ENCODE measurements at places on chromosomes 3 and 15. TPM values are rescaled to one million over a fixed set of nuclear protein-coding genes. Genes with fewer than 3 reads are reported as not detected.

GOLGA8J gene
- total RNA-seq = not detected

- H3K27ac ChIP-seq = peak overlapping the region; percentile 85
- no peaks in the 10 kb centered on the region for H3K4me1 ChIP-seq
- H3K27me3 ChIP-seq = peaks cover 99% of the 10 kb centered on the region
Observed at GRCh38 chr15:37105889-37106288, 5.5 kb upstream of the MEIS2 start.

OXTR gene
- 1.1 TPM for total RNA-seq

GRCh38 chr3:55675478-55675877 lies 188.4 kb upstream of the WNT5A start:
- no peaks in the 10 kb centered on the region for H3K36me3 ChIP-seq
- no peaks in the 10 kb centered on the region for H3K27me3 ChIP-seq
- no peak overlapping the region for H3K4me3 ChIP-seq
- peaks cover 9% of the 10 kb centered on the region for H3K4me1 ChIP-seq

- H3K27me3 ChIP-seq = no peaks in the 10 kb centered on the region
- no peak overlapping the region for H3K27ac ChIP-seq
- H3K36me3 ChIP-seq = peaks cover 3% of the 10 kb centered on the region
- no peak for DNase-seq
- H3K4me3 ChIP-seq = no peak overlapping the region
Observed at GRCh38 chr3:149902498-149903139, 68.1 kb downstream of the PFN2 start.

- no peak within 1 kb of the TSS for H3K4me3 ChIP-seq
- no peak within 1 kb of the TSS for H3K27ac ChIP-seq
- no peaks in the 10 kb centered on the region for H3K36me3 ChIP-seq
Observed at GRCh38 chr3:171026597-171027293, at the start of gene SLC2A2. Gene SLC2A2, minus strand, starts transcription at chr3:171026720. Its CDS starts 50 bp downstream, at chr3:171026670.

DNA sequence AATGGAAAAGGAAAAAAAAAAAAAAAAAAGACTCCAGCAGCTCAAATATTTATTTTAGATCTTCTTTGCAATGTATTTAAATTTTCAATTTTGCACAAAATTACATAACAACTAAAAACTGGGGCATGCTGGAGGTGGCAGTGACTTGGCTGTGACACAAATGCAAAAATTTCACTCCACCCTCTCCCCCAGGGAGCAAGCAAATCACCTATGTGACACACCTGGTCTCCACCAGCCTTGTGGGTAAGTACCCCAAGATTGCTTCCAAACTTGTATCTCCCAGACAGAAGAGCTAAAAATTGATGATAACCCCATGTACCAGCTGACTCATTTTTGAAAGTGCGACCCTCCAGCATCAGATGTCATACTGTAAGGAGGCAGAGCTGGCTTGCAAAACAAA lies 32.0 kb downstream of the UBE3A start:
- H3K27ac ChIP-seq = no peak overlapping the region
- no peak overlapping the region for H3K4me3 ChIP-seq
- no peaks in the 10 kb centered on the region for H3K27me3 ChIP-seq
- H3K36me3 ChIP-seq = no peaks in the 10 kb centered on the region
- H3K4me1 ChIP-seq = peaks cover 26% of the 10 kb centered on the region

- H3K4me3 ChIP-seq = no peak overlapping the region
- H3K4me1 ChIP-seq = no peaks in the 10 kb centered on the region
- no peaks in the 10 kb centered on the region for H3K36me3 ChIP-seq
Observed at GRCh38 chr3:57421336-57421735, 122.8 kb downstream of the DNAH12 start.

MANF gene
- 35.6 TPM for total RNA-seq

DNA sequence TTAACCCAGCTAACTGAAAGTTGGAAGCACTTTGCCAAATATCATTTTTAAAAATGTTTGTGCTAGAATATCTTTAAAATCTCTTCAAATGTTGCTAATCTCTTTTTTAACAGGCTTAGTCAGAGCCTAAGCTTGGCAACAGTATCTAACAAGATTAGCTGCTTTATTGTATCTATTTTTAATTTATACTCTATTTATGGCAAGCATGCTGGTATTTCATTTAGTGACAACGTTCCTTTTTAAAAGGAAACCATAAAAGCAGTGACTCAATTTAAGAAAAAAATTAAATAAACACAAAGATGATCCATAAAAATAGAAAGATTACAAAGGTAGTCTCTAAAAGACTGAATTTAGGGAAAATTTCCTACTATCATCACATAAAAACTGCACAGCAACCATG lies 40.5 kb downstream of the SLC12A6 start:
- H3K4me3 ChIP-seq = no peak overlapping the region
- H3K36me3 ChIP-seq = no peaks in the 10 kb centered on the region
- no peak for DNase-seq
- no peak overlapping the region for H3K27ac ChIP-seq
- no peaks in the 10 kb centered on the region for H3K27me3 ChIP-seq

GOLGA8R gene
- 2.9 TPM for total RNA-seq

SUCNR1 gene
- total RNA-seq = not detected

DNA sequence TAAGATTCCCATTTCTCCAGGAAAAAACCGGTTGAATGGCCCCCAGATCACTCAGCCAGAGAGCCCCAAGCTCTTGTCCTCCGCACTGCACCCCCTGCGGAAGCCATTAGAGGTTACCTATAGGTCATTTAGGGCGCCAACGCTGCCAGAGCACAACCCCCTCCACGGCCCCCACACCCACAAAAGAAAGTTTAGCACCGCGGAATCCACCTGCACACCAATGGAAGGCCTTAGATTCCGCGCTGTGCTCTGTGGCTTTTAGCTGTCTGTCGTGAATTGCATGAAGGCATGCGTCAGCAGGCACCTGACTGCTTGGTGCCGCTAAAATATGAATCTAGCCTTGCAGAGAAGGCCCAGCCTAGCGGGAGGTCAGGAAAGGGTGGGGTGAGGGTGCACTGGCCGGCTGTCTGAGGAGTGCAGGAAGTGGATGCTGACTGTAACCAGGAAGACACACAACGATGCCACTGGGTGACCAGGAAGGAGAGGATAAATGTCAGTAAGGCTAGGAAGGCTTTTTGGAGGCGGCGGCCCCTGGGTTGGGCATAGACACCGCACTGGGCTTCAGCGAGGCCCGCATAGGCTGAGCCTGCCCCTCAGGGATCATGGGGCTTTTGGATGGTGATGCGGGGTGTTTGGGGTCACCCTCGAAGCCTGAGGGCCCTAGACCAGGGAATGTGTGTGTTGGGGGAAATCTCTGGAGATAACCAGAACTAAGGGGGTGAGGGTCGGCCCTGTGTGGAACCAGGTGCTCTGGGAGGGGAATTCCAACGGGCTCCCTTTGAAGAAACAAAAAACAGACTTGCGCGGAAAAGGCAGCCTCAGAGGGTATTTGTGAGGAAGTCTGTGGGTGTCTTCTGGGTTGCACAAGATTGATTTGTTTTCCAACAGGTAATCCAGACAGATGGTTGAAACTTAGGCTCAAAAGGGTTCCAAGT lies 976 bp upstream of the NUP210 start:
- no peak overlapping the region for H3K4me3 ChIP-seq
- H3K27me3 ChIP-seq = no peaks in the 10 kb centered on the region
- DNase-seq = peak; percentile 60
- H3K27ac ChIP-seq = peak overlapping the region; percentile 81
- H3K4me1 ChIP-seq = peaks cover 6% of the 10 kb centered on the region

- no peaks in the 10 kb centered on the region for H3K36me3 ChIP-seq
- no peaks in the 10 kb centered on the region for H3K4me1 ChIP-seq
- H3K27me3 ChIP-seq = no peaks in the 10 kb centered on the region
- H3K4me3 ChIP-seq = no peak overlapping the region
- no peak for DNase-seq
Observed at GRCh38 chr3:152051501-152052404, 178.3 kb downstream of the SUCNR1 start.

- H3K4me3 ChIP-seq = no peak overlapping the region
- no peak overlapping the region for H3K27ac ChIP-seq
- DNase-seq = peak; percentile 13
- no peaks in the 10 kb centered on the region for H3K36me3 ChIP-seq
- H3K4me1 ChIP-seq = no peaks in the 10 kb centered on the region
- H3K27me3 ChIP-seq = no peaks in the 10 kb centered on the region
Observed at GRCh38 chr15:95025924-95026728, 794.8 kb downstream of the MCTP2 start.

- H3K27ac ChIP-seq = no peak overlapping the region
- DNase-seq = no peak
- no peaks in the 10 kb centered on the region for H3K27me3 ChIP-seq
- peaks cover 4% of the 10 kb centered on the region for H3K4me1 ChIP-seq
Observed at GRCh38 chr3:8662594-8662993, 18.0 kb upstream of the SSUH2 start.

ALS2CL gene
- 67.5 TPM for total RNA-seq

DNA sequence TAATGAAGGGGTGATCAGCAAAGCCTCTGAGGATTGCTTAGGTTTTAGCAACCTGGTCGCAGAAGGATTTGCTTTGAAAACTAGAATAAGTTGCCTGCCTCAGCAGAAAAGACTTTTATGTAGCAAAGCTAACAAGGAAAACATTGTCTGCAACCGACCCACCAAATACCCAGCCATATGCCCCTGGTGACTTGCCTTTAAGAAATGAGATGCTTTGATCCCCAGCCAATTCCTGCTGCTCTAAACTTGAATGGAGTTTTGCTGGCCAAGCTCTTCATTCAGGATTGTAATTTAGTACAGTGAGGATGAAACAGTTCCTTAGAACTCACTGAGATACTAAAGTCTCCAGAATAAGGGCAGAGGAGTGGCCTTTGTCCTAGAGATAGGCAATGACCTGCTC lies 139.8 kb upstream of the PROK2 start:
- H3K27me3 ChIP-seq = no peaks in the 10 kb centered on the region
- DNase-seq = no peak
- H3K4me3 ChIP-seq = no peak overlapping the region
- no peaks in the 10 kb centered on the region for H3K4me1 ChIP-seq
- no peak overlapping the region for H3K27ac ChIP-seq

DNA sequence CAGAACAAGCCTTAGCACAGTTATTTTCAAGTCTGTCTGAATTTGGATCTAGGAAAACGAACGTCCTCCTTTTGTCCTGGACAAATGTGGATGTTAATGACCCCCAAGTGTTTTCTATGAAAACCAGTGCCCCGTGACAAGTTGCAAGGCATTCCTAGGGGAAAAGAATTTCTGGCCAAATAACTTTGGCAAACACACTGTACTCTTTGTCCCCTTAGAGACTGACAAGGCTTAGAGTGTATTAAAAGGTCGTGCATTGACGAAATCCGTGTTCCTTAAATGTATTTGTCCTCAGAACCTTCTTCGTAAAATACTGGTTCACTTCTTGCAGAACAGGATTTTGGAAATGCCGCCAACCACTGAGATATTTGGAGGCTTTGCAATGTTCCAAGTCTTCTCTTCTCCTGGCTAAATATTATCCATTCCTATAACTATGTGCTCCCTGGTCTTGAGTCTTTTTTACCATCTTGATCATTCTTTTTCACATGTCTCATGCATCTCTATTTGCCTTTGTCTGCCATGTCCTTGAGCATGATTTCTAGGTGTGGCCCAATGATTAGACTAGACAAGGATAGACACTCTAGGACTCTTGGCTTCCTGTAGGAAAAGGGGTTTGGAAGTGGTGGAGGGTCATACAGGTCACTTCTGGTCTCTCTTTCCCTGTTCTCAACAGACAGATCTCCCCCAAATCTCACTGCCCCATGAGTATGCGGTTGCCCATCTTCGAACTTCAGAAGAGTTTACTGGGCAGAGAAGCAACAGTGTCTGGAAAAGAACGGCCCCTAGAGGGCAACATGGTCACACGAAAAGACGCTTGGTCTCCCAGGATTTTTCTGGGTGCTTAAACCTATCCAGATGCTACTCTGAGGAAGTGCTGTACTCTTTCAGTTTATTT lies 117.5 kb downstream of the EDEM1 start:
- H3K4me1 ChIP-seq = peaks cover 9% of the 10 kb centered on the region
- peak; percentile 55 for DNase-seq
- no peak overlapping the region for H3K4me3 ChIP-seq
- no peaks in the 10 kb centered on the region for H3K36me3 ChIP-seq
- H3K27ac ChIP-seq = no peak overlapping the region
- no peaks in the 10 kb centered on the region for H3K27me3 ChIP-seq

ISL2 gene
- total RNA-seq = not detected

GRCh38 chr3:49410066-49410845 lies 1.5 kb downstream of the RHOA start:
- DNase-seq = no peak
- H3K4me3 ChIP-seq = peak overlapping the region; percentile 75
- no peaks in the 10 kb centered on the region for H3K36me3 ChIP-seq
- peak overlapping the region; percentile 98 for H3K27ac ChIP-seq

GRCh38 chr3:58013973-58014649 lies 5.9 kb downstream of the FLNB start:
- no peaks in the 10 kb centered on the region for H3K36me3 ChIP-seq
- peaks cover 84% of the 10 kb centered on the region for H3K4me1 ChIP-seq
- H3K27me3 ChIP-seq = no peaks in the 10 kb centered on the region

GRCh38 chr3:118168175-118168574 lies 866.5 kb downstream of the IGSF11 start:
- no peaks in the 10 kb centered on the region for H3K27me3 ChIP-seq
- H3K4me3 ChIP-seq = no peak overlapping the region
- no peaks in the 10 kb centered on the region for H3K4me1 ChIP-seq
- H3K36me3 ChIP-seq = no peaks in the 10 kb centered on the region
- H3K27ac ChIP-seq = no peak overlapping the region

DNA sequence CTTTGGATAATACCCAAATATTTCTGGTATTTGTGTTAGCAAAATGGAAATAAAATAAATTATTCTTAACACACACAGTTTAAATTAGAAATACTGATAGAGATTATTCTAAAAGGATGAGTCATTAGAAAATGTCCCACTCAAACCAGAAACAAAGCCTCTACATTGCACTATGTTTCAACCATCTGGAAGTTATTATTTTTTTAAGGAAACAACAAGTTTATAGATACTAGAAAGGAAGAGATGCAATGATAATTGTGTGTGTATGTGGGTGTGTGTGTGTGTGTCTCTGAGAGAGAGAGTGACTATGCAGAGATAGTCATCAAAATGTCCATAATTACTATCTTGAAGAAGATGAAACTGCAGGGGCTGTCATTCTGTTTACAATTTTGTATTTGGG lies 1340.5 kb downstream of the ROBO1 start:
- no peaks in the 10 kb centered on the region for H3K36me3 ChIP-seq
- H3K4me1 ChIP-seq = no peaks in the 10 kb centered on the region
- no peaks in the 10 kb centered on the region for H3K27me3 ChIP-seq
- no peak for DNase-seq
- H3K27ac ChIP-seq = no peak overlapping the region

- no peaks in the 10 kb centered on the region for H3K36me3 ChIP-seq
- peaks cover 14% of the 10 kb centered on the region for H3K4me1 ChIP-seq
- H3K4me3 ChIP-seq = no peak overlapping the region
- no peak for DNase-seq
- H3K27ac ChIP-seq = no peak overlapping the region
Observed at GRCh38 chr3:194301730-194302129, 49.4 kb downstream of the CPN2 start.

- no peaks in the 10 kb centered on the region for H3K4me1 ChIP-seq
- H3K36me3 ChIP-seq = no peaks in the 10 kb centered on the region
- H3K4me3 ChIP-seq = no peak overlapping the region
- no peak for DNase-seq
- no peak overlapping the region for H3K27ac ChIP-seq
- H3K27me3 ChIP-seq = no peaks in the 10 kb centered on the region
Observed at GRCh38 chr3:23926736-23927135, 9.8 kb downstream of the RPL15 start.
